ENCODE measurements at places on chromosomes 4 and X.
A peak's percentile ranks its signal among the peaks of the same experiment; 100 is the strongest.

GRCh38 chr4:114082348-114082747, 102.9 kb upstream of the ARSJ start:
- no peak for DNase-seq

DNA sequence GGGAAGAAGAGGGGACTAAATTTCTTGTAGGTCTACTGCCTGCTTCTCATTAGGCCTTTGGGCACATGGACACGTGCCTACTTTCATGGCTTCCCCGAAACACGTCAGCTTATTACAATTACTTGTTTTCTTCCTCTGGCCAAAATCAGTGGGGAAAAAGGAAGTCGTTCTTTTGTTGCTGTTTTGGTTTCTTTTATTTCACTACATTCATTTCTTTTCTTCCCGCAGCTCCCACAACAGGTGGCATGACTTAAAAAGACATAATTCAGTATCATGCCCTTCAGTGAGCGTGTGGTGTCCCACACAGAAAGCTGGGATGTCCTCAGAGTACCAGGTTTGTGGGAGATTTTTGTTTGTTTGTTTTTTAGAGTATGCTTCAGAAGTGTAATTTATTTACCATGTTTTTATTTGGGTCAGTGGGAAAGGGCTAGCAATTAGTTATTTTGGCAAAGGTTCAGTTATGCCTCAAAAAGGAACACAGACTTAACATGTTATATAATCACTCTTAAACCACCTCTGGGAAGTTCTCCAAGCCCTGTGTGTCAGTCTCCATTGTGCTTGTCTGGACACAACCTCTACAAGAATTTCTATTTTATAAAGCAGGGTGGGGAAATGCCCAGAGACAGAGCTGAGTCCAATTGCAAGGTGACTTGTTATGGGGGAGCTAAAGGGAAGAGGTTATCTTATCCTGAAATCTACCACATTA, 44.2 kb upstream of the SPRY1 start:
- peak; percentile 61 for DNase-seq

DNA sequence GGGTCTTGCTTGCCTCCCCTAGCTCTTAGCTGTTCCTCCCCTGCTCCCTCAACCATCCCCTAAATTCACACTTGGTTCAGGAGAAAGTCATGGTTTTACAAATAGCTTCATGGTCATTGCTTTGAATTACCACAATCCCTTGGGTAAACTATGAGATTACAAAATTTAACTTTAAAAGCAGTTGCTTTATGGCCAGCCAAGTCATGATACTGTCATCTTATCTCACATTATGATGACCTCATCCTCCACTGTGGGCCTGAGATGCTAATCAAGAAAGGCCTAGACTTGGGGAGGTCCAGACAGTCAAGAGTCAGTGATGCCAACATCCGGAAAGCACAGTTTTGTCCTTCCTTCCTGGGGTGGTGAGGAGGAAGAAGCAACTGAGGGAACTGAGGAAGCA, 10.5 kb upstream of the FGF16 start:
- peak; percentile 55 for DNase-seq

- DNase-seq, result peak; percentile 86
Measured at GRCh38 chr4:80309294-80310004, 26.1 kb upstream of the CFAP299 start.

DNA sequence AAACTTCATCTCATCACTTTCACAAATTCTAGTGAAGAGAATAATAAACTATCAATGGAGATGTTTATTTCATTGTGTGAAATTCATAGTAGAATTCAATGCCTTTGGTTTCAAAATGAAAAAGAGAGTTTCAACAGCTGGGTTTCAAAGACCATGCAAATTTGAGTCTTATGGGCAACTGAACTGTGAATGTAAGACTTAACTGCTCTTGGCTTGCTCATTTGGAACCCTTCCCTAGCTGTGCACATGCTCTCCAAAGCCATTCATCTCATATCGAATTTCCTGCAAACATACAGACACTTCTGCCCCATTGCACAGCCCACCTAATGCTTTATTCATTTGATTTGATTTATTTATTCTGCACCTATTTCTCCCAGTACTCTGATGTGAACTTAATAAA, 154.5 kb downstream of the GRXCR1 start:
- no peak for DNase-seq

DNA sequence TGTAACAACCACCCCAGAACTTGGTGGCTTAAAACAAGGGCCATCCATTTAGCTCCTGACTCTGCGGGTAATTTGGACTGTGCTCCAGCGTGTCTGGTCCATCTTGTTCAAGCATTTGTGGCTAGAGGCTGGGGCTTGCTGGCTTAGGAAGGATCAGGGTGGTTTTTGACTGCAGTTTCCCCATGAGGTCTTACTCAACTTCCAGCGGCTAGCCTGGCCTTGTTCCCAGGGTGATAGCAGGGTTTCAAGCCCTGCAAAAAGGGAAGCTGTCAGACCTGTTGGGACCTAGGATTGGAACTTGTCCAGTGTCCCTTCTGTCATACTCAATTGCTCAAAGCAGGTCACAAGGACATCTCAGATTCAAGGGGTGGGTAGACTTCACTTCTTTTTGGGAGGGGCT, 205.9 kb downstream of the STIM2 start:
- DNase-seq, result no peak
